Activated T-cell treated with anti-CD3 and anti-CD28 coated beads for 1 hour (primary cell): ENCODE measurements at places on chromosomes 3 and 15.

- no peak for DNase-seq
Observed at GRCh38 chr3:177657243-177657642, 460.0 kb upstream of the TBL1XR1 start.

- DNase-seq = no peak
Observed at GRCh38 chr3:38397320-38397719, 50.7 kb downstream of the XYLB start.

GRCh38 chr3:197562398-197563251 lies 6.9 kb upstream of the BDH1 start:
- no peak for DNase-seq

GRCh38 chr15:59570315-59570714 lies 41.3 kb upstream of the GCNT3 start:
- DNase-seq = no peak

- no peak for DNase-seq
Observed at GRCh38 chr15:74748322-74748946, at the start of gene CYP1A2. Gene CYP1A2 (plus strand): TSS chr15:74748845. CDS start chr15:74749739, 894 bp downstream.
